Stimulated activated CD4-positive, alpha-beta T cell treated with anti-CD3 and anti-CD28 coated beads, Interleukin-1b, Interleukin-23, amount 100 ng/mL, for 48 hours (primary cell): ENCODE measurements at places on chromosomes 5 and 9.

GRCh38 chr9:2053883-2054845, 39.0 kb downstream of the SMARCA2 start:
- DNase-seq: peak; percentile 74

DNA sequence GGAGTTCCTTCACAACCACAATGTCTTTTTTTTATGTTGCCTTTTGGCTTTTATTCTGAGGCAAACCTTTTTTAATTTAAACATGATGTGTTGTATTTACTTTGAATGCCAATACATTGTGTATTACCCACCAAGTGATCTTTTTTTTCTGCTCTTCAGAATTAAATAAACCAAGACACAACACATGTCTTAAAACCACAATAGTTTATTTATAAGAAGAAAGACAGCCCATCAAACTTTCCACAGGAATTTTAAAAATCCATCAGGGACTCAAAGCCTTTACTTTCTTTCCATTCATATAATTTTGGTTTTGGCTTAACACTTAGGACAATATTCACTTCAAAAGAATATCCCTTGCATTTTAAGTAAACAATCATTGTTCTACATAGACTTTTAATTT, 321.8 kb upstream of the MEF2C start:
- DNase-seq: no peak

DNA sequence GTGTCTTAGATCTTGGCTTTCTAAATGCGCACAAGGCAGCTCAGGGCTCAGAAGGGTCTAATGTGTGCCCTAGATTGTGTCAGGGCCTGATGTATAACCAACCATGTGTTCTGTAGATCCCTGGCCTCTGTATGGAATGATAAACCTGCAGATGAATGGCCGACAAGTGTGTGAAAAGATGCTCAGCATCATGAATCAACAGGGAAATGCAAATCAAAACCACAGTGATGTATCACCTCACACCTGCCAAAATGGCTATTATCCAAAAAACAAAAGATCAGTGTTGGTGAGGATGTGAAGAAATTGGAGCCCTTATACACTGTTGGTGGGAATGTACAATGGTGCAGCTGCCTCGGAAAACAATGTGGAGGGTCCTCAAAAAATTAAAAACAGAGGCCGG, 489.8 kb downstream of the SEMA5A start:
- no peak for DNase-seq

DNA sequence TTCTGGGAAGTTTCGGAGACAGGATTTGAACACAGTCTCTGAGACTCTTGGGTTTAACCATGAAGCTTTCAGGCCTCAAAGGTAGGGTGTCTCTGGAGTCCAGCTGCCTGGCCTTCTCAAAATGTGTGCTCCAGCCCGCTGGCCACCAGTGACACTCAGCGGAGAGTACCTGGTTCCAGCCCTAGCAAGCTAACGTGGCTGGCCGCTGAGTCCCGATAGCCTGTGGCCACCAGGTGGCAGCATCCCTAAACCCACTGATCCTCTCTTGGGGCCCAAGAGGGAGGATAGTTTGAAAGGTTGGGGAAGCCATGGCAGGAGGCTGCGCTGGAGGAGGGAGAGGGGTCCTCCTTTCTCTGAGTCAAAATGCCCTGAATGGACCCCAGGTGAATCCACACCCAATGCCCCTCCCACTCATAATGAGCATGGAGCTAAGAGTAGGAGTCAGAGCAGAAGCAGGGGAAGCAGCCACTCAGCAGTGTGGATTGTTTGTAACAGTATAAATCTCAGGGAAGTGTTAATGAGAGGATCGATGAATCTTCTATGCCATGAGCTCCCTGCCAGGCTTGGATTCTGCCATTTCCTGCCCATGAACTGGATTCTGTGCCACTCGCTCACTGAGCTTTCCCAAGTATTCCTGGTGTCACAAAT, 5.4 kb upstream of the TIFAB start:
- peak; percentile 51 for DNase-seq

GRCh38 chr9:92652461-92652860, 17.5 kb downstream of the IPPK start:
- no peak for DNase-seq

- no peak for DNase-seq
Observed at GRCh38 chr5:17928581-17928981, 294.3 kb downstream of the TAF11L14 start.

- DNase-seq: peak; percentile 58
Observed at GRCh38 chr5:172713113-172713808, 57.7 kb downstream of the DUSP1 start.

DNA sequence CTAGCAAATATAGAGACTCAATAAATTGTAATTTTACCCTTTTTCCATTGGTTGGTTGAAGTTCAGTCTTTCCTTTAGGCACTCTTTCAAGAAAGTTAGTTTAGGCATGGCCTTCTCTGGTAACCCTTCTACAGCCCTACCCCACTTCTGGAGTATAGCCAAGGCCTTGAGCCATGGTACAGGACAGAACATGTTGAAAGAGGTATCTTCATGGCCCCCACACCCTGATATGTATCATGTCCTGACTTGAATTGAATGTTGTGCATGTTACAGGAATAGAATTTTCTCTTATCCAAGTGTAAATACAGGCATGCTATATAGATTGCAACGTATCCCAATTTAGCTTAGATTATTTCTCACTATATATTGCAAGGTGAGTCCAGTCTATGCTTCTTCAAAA, 175.6 kb downstream of the CD180 start:
- no peak for DNase-seq

GRCh38 chr9:112384690-112385089, 4.8 kb downstream of the HSDL2 start:
- no peak for DNase-seq

GRCh38 chr5:2579126-2579525, 172.4 kb downstream of the IRX2 start:
- no peak for DNase-seq

- DNase-seq: no peak
Observed at GRCh38 chr5:102762095-102762534, 7.0 kb downstream of the PAM start.

- no peak for DNase-seq
Observed at GRCh38 chr5:162456086-162456485, 388.5 kb downstream of the GABRG2 start.

GRCh38 chr9:95507464-95508241, 9.1 kb downstream of the PTCH1 start:
- DNase-seq: peak; percentile 14

- no peak for DNase-seq
Observed at GRCh38 chr5:177124486-177124991, 9.0 kb upstream of the NSD1 start.

DNA sequence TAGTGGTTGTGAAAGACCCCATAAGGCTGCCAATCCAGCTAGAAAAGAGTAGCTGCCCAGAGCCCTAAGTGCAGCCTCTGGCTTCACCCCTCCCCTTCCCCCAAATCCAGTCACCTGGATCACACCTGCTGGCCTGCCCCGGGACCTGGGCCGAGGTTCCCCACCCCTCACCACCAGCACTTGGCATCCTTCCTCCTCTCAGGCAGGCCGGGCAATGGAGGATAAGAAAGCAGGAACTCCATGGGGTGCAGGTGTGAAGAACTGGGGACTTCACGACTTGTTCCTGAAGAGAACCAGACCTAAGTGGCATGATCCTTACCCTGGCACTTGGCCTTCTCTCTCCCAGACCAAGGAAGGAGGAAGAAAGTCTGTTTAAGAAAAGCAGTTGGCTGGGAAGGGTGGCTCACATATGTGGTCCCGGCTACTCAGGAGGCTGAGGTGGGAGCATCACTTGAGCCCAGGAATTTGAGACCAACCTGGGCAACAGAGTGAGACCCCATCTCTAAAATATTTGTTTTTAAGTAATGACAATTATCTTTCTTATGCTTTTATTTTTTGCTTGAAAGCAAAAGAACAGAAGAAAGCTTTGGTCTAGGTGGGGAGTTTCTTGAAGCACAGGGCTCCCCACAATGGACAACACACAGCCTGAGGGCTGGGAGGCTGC, 131.1 kb downstream of the PAX5 start:
- no peak for DNase-seq

- peak; percentile 24 for DNase-seq
Observed at GRCh38 chr5:131413605-131414559, 150.0 kb downstream of the CDC42SE2 start.

DNA sequence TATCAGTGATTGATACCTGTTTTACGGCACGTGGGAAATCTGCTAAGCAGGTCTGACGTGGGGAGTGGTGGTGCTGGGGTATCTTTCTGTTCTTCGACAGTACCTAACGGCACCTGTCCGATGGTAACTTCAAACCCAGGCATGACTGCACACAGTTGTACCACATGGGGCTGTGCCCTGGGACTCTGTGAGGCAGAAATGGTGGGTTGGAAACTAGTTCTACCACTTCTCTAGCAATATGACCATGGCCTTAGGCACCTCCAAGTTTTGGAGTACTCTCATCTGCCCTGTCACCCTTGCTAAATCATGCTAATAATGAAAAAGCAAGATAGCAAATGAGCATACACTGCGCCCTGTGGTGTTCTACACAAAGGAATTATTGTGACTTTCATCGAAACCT, 30.9 kb downstream of the EPB41L4B start:
- no peak for DNase-seq

GRCh38 chr5:107457138-107457537, 213.6 kb downstream of the EFNA5 start:
- no peak for DNase-seq

DNA sequence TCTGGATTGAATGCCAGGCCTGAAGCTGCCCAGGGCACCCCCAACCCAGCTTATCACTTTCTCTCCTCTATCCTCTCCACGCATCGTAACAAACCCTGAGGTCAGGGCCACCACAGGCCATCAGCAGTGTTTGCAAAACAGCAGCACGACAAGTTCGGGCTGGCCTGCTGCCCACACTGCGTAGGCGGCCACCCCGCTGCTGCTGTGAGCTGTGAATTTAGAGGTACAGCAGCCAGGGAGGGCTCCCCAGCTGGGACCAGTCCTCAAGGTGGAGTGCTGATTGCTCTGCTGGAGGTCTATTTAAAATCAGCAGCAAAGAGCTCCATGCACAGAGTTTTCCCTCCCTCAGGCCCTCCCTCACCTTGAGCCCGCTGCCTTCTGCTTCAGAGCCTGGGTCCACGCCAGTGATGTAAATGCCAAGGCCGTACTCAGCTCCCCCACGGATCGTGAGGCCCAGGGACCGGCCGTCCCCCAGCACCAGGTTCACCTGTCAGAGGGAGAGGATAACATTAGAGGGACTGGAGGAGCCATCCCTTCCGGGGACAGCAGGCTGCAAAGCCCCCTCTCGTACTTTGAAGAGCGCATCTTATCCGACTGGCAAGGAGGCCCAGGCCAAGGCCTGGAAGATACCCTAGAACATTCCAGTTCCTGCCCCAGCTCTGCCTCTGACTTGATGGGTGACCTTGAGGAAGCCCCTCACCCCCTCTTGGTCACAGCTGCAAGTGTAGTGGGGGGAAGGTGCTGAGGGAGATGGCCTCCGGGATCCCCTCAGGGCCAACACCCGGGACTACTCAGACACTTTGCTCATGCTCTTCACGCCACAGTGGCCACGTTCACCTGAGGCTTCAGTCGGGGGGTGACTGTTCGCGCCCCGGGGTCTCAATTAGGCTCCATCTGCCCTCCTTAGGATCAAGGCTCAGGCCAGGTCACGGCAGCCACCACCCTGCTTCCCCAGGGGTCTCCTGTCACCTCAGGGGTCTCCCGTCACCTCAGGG, 39.1 kb downstream of the WHRN start:
- no peak for DNase-seq

DNA sequence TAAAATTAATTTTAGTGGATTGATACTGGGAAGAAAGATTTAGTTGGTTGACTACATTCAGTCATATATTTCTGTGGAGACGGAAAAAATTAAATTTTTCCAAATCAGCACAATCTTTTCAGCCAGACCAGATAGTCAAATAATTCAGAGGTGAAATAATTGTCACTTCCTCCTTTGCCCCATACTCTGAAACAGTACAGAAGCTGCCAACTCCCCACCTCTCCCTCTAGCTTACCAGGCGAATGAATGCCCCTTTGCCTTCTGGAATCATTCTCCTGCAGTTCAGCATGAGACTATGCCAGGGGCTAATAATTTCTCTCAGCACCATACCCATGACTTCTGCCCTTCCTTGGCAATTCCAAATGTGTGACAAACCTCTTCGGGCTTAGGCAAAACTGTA, 43.5 kb downstream of the EBF1 start:
- DNase-seq: no peak

- DNase-seq: no peak
Observed at GRCh38 chr9:38339087-38339486, 53.4 kb upstream of the ALDH1B1 start.

- DNase-seq: peak; percentile 1
Observed at GRCh38 chr9:81002242-81002641, 687.1 kb downstream of the TLE1 start.

GRCh38 chr9:11457825-11458790, 845.3 kb upstream of the PTPRD start:
- no peak for DNase-seq

GRCh38 chr5:72940082-72940481, 15.8 kb upstream of the FCHO2 start:
- no peak for DNase-seq

- no peak for DNase-seq
Observed at GRCh38 chr5:1447671-1448361, 2.6 kb upstream of the SLC6A3 start.

- DNase-seq: no peak
Observed at GRCh38 chr9:36882594-36882993, 151.5 kb downstream of the PAX5 start.

- no peak for DNase-seq
Observed at GRCh38 chr5:84260939-84261338, 123.7 kb downstream of the EDIL3 start.

- DNase-seq: no peak
Observed at GRCh38 chr5:109691996-109692395, 2.3 kb downstream of the MAN2A1 start.

DNA sequence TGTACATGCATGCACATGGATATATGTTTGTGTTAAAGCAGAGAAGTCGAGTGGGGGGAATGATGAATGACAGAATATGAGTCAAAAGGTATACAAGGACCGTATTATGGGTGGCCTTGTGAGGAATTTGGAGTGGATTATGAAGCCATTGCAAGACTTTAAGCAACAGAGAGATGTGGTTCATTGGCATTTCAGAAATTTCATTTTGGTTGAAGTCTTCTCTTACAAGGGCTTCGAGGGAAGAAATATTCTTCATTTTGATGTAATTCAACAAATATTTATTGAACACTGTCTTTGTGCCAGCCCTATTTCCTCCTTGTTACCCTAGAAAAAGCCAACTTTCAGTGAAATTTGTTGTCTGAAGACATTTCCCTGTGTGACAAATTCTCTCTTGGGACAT, 83.9 kb upstream of the SLCO6A1 start:
- DNase-seq: no peak

GRCh38 chr5:71844862-71845261, 125.8 kb downstream of the CARTPT start:
- DNase-seq: no peak

- DNase-seq: no peak
Observed at GRCh38 chr5:149747833-149748366, 17.8 kb downstream of the PPARGC1B start.

GRCh38 chr9:16794871-16795639, 75.4 kb downstream of the BNC2 start:
- DNase-seq: no peak

DNA sequence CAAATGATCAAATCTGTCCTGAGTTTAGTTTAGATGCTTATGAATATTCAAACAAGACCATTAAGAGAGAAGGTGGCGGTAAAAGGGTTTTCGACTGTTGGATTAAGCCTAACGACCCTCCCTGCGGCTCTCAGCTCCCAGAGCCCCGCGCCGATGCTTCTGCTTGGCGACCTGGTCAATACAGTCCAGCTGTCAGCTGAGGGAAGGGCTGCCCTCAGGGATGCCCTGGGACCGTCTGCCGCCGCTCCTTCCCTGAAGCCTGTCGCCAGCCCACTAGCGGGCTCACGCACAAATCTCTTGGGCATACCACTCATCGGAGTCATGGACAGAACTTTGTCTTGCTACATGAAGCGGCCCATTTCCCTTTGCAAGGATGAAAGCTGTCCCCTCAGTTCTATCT, 136.6 kb upstream of the RAPGEF1 start:
- no peak for DNase-seq
